SW 1271 (cell line): ENCODE measurements at places on chromosomes 5 and 9.

DNA sequence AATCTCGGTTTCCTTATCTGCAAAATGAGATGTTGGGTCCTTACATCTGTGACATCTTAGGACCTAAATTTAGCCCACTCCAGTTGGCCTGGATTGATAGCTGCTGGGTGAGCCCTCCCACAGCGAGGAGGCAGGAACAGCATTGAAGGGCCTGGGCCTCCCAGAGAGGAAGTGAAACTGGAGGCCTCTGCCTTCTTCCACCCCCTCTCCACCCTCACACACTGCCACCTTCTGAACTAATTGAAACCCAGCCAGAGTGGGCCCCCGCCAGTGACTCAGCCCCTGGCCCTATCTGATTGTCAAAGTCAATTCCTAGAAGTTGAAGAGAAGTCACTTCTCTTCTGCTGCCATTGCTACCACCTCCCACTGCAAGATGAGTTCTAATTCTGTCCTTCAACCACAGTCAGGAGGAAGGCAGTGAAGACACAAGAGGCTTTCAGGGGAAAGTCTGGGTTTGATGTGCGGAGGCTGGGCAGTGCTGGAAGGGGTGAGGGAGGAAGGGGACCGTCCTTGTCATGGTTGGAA lies 55.2 kb upstream of the NEK6 start:
- no peak for DNase-seq

DNA sequence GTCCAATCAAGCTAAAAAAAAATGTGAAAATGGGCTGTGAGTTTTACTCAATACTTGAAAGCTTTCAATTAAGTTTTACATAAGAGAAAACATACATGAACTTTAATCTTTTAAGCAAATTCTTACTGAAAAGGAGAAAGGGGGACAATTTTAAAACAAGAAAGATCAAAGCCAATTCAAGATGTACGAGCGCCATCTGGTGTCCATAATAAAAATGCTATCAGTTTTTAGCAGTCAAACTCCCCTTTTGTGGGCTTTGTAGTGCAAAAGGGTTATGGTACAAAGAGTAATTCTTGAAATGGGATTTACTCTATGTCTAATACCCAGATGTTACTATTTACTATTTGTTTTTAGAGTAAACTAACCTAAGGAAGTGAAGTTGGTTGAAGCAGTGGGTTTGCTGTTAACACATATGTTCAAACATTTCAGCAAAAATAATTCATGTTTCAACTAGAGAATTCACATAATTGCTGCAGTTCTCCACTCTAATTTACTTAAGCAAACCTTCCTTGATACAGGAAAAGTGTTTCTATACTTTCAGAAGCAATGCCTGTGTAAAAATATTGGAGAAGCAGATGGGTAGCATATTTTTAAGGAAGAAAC lies 228.2 kb upstream of the TYRP1 start:
- no peak for DNase-seq

DNA sequence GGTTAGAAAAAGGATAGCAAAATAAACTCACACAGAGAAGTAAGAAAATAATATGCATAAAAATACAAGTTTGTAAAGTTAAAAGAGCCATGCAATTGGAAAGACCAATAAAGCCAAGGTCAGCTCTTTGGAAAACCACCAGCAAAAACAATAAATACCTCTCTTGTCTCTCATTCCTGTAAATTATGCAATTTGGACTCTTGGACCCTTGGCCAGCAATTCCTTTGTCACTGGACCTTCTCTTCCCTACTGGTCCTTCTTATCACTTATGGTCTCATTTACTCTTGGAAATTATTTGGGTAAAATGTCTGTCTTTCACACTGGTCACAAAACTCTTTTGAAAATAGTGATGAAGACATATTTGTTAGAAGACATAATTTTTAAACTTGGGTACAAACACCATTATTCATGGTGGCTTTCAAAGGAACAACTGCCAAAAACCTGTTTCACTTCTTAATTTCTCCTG lies 379.5 kb downstream of the TMEM232 start:
- no peak for DNase-seq

- no peak for DNase-seq
Measured at GRCh38 chr5:96663608-96664007, 1.4 kb downstream of the CAST start.

- DNase-seq: no peak
Measured at GRCh38 chr9:77510666-77511065, 137.5 kb downstream of the GNA14 start.

DNA sequence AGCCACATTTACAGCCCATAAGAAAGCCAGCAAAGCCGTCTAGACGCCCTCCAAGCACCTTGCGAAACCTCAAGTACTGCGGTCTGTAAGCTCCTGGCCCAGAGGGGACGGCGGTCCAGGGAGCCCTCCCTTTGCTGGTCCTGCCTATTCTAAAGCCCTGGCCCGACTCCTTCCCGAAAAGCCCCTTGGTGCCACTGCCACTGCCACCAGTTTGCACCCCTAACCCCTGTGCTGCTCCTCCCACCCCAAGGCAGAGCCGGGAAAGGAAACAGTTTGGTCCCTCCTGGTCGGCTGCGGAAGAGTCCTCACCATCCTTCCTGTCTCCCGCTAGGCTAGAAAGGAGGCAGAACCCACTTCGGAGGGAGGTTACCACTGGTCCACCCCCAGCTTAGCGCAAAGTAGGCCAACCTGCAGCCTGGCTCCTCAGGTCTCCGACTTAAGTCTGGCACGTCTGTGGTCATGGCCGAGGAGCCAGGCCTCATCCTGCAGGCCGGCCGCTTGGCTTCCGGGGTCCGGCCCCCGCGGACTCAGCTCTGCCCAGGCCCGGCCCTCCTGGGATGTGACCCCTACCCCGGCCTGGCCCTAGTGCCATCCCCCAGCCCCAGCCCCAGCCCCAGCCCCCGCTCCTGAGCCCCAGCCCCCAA lies 916 bp downstream of the TOR1A start:
- DNase-seq: no peak

- DNase-seq: no peak
Measured at GRCh38 chr9:135612437-135612836, 26.9 kb downstream of the GLT6D1 start.

DNA sequence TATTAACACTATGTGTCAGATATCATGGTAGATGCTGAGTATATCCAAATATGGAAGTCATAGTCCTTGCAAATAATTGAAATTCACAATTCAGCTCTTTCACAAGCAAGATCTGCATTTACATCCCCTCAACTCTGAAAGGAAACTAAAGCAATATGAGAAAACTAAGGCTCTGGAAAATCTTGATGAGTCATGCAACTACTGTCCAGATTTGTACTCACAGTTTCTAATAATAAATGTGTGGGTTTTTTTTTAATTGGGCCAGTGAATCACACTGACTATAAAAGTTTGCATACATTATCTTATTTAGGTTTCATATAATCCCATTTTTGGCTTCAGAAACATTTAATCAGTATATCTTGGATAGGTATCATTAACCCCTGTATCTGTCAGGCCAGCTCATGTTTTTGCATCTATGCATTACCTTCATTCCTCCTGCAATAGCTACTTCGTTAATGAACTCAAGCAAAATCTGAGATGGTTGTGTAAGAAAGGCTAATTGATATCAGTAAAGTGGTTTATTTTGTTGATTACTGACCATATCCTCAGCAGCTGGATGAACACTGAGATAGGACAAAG lies 58.7 kb upstream of the PRR16 start:
- DNase-seq: peak; percentile 14

DNA sequence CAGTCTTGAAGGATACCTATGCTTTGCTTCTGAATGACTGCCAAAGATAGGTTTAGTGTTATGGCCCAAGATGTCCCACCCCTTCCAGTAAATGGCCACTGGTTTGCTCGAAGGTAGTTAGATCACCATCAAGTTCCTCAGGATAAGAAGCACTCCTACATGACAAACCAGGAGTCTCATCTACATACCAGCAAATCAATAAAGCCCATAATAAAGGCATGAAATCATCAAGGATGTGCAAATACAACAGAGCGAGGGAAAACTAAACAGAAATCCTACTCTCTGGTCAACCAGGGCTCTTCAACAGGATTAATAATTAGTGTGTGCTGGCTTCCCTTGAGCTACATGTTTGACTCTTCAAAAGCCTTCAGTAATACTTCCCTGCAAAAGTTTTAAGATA lies 141.0 kb downstream of the LHFPL2 start:
- DNase-seq: no peak

GRCh38 chr5:4258170-4258569 lies 662.5 kb downstream of the IRX1 start:
- DNase-seq: no peak

DNA sequence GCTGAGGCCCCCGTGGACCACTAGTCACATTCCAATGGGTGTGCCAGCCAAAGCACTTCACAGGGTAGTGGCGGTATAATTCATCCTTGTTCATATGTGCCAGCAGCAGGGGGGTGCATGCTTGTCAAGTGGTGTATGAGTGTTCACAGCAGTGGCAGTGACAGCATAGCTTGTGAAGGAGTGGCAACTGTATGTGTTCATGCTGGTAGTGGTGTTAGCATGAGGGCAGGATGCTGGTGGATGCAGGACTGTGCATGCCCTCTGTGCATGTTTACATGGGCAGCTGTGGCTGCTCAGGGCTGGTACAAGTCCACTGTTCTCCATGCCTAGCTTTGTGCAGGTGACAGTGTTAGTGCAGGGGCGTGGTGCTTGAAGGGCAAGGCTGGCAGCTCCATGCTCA lies 253.4 kb upstream of the DMAC1 start:
- DNase-seq: no peak

GRCh38 chr5:151820903-151821302 lies 49.1 kb downstream of the G3BP1 start:
- DNase-seq: no peak

- no peak for DNase-seq
Measured at GRCh38 chr5:79408028-79408427, 105.9 kb downstream of the HOMER1 start.

GRCh38 chr9:133604214-133604613 lies 5.0 kb downstream of the FAM163B start:
- DNase-seq: no peak

DNA sequence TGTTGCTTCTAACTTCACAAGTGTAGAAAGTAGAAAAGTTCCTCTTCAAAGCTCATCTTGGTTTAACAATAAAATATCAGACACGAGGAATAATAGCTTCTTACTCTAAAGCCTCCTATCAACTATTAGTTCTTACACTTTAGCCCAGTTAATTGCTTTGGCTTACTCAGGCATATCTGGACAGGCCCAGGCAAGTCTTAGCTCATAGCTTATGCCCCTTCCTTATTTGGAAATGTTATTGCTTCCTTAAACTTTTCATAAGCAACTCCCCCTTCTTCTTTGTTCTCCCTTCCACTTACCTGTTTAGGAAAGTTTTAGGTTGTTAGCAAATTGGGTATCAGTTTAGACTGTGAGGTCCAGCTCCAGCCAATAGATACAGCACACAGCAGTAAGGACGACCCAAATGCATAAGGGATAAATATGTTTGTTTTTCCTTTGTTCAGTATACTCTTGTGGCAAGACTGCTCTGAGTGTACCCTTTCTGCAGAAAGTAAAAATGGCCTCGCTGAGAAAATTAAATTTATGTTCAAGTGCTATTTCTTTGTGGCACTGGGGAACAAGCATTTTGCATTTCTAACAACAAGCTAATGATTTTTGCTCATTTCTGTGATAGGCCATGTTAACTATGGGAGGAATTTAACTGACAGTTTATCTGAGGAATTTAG lies 162.1 kb downstream of the SMC2 start:
- DNase-seq: no peak

- DNase-seq: no peak
Measured at GRCh38 chr9:116587919-116588318, 99.2 kb upstream of the TRIM32 start.

- peak; percentile 64 for DNase-seq
Measured at GRCh38 chr5:151772029-151772845, 483 bp downstream of the G3BP1 start.

DNA sequence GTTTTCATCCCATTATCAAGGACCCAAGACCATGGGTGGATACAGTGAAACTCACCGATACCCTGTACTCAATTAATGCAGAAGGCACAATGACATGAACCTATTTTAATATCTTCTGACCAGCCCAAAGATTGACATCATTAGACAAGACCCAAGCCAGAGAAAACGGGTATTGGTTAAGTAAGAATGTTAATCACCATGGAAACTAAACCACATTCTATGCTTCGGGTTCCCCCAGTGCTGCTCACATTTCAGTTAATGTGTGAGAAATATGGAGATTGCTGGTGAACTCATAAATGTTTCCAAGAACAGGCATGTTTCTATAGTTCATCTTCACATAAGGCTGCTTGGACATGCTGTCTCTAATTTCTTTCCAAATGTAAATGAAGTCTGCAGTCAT lies 77.0 kb downstream of the IRX2 start:
- no peak for DNase-seq

- DNase-seq: no peak
Measured at GRCh38 chr5:169554251-169554650, 29.3 kb upstream of the SPDL1 start.

DNA sequence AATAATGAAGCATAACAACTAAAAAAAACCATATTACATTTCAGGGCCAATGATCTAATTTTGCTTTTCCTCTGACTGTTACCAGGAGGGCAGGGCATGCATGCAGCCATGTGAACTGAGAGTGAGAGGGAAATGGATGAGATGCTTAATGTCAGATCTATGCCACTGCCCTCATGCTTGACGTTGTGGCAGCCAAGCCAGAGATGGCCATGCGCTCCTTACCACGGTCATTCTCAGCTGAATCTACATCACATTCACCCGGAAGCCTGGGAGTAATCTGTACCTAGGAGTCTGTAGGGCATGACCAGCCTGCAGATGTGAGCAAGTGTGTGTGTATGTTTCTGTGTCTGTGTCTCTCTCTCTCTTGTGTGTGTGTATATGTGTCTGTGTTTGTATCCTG lies 183.7 kb downstream of the KDM4C start:
- no peak for DNase-seq

GRCh38 chr5:138725818-138726416 lies 27.3 kb upstream of the CTNNA1 start:
- no peak for DNase-seq

GRCh38 chr5:75389430-75389829 lies 52.4 kb downstream of the HMGCR start:
- no peak for DNase-seq

GRCh38 chr5:83471405-83472212 lies at the start of gene VCAN:
Gene VCAN (plus strand): TSS chr5:83471744. CDS start chr5:83483519, 11,775 bp downstream.
- DNase-seq: no peak

- no peak for DNase-seq
Measured at GRCh38 chr5:91742550-91742949, 359.4 kb upstream of the ARRDC3 start.

- peak; percentile 27 for DNase-seq
Measured at GRCh38 chr5:13957032-13957645, 12.7 kb upstream of the DNAH5 start.

DNA sequence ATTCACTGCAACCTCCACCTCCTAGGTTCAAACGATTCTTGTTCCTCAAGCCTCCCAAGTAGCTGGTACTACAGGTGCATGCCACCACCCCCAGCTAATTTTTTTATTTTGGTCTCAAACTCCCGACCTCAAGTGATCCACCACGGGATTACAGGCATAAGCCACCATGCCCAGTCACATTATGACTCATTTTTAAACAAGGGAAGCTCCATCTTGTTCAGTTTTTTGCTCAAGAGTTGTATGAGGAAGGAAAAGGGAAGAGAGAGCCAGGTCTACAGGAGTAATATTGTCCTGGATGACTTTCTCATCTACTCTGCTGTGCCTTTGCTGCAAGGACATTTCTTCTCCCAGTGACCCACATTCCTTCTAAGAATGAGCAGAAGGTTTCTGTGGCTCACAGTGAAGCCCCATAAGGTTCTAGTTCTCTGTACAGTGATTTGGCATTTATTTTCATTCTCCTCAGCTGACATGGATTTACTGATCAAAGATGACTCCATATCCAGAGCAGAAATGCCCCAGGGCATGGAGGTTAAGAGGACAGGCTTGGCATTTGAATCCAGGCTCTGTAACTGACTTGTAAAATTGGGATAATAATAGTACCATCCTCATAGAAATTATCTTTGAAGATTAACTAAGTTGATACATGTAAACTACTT lies 153.5 kb downstream of the CDH6 start:
- no peak for DNase-seq

- DNase-seq: peak; percentile 40
Measured at GRCh38 chr9:107340920-107341632, 58.0 kb downstream of the RAD23B start.
